ENCODE measurements at places on chromosomes 13 and 19. TPM values are rescaled to one million over a fixed set of nuclear protein-coding genes. Genes with fewer than 3 reads are reported as not detected.

- no peak for DNase-seq
- peak overlapping the region; percentile 74 for H3K4me3 ChIP-seq
- peak overlapping the region; percentile 91 for H3K27ac ChIP-seq
- H3K4me1 ChIP-seq: peaks cover 24% of the 10 kb centered on the region
- no peaks in the 10 kb centered on the region for H3K27me3 ChIP-seq
- H3K36me3 ChIP-seq: peaks cover 37% of the 10 kb centered on the region
Measured at GRCh38 chr19:43595605-43595998, 332 bp downstream of the IRGQ start.

GRCh38 chr13:77325371-77325980 lies 1.4 kb downstream of the MYCBP2 start:
- H3K36me3 ChIP-seq: no peaks in the 10 kb centered on the region
- no peaks in the 10 kb centered on the region for H3K27me3 ChIP-seq
- H3K4me3 ChIP-seq: peak overlapping the region; percentile 86
- H3K27ac ChIP-seq: no peak overlapping the region

- peaks cover 4% of the 10 kb centered on the region for H3K27me3 ChIP-seq
- H3K36me3 ChIP-seq: no peaks in the 10 kb centered on the region
- H3K4me1 ChIP-seq: peaks cover 15% of the 10 kb centered on the region
- H3K27ac ChIP-seq: no peak overlapping the region
- H3K4me3 ChIP-seq: no peak overlapping the region
Measured at GRCh38 chr13:109870696-109871370, 84.5 kb upstream of the IRS2 start.

Gene TMIGD2
- polyA plus RNA-seq: 3.5 TPM

Gene KLHL1
- polyA plus RNA-seq: 0.57 TPM

DNA sequence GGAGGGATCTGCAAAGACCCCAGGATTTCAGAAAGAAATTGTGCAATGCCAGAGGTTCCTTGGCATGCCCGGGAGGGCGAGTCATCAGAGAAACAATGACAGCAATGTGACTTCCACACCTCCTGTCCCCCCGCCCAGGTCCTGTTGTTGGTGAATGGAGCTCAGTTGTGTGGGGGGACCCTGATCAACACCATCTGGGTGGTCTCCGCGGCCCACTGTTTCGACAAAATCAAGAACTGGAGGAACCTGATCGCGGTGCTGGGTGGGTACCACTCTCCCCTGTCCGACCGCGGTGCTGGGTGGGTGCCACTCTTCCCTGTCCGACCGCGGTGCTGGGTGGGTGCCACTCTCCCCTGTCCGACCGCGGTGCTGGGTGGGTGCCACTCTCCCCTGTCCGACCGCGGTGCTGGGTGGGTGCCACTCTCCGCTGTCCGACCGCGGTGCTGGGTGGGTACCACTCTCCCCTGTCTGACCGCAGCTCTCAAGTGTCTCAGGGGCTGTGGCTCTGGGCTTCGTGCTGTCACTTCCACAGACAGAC lies 5.2 kb upstream of the F10 start:
- H3K4me1 ChIP-seq: peaks cover 8% of the 10 kb centered on the region
- DNase-seq: no peak
- no peak overlapping the region for H3K4me3 ChIP-seq
- no peaks in the 10 kb centered on the region for H3K27me3 ChIP-seq

GRCh38 chr13:49853535-49853934 lies 61.1 kb upstream of the KPNA3 start:
- no peaks in the 10 kb centered on the region for H3K4me1 ChIP-seq
- no peaks in the 10 kb centered on the region for H3K27me3 ChIP-seq

Gene SHISA2
- 5.0 TPM for polyA plus RNA-seq

DNA sequence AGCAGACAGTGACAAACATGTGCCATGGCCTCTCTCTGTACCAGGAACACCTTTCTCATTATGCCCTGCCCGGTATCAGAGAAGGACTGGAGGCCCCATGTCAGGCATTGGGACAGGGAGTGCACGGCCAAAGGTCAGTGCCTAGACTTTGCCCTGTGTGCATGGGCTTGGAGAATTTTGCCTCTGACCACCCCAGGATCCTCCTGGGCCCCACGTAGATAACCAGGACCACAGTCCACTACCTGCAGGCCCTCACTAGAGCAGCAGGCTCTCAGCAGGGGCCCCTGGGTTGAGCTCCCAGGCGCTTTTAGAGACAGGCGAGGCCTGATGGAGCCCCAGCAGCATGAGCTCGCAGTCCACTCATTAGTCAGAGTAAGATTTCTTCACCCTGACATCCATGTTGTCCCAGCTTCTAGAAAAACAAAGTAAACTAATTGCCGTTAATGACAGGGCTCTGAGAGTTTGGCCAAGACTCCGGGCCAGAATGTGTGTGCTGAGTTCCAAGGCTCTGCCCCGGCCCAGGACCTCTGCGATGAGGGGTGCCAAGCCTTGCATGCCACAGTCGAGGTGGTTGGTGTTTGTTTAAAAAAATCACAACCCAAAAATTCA lies 42.7 kb downstream of the CAPN12 start:
- no peaks in the 10 kb centered on the region for H3K27me3 ChIP-seq
- peak overlapping the region; percentile 99 for H3K27ac ChIP-seq
- H3K4me1 ChIP-seq: peaks cover 91% of the 10 kb centered on the region
- DNase-seq: peak; percentile 99
- no peak overlapping the region for H3K4me3 ChIP-seq
- peaks cover 95% of the 10 kb centered on the region for H3K36me3 ChIP-seq

- peaks cover 15% of the 10 kb centered on the region for H3K4me1 ChIP-seq
- no peak overlapping the region for H3K4me3 ChIP-seq
- no peak for DNase-seq
Measured at GRCh38 chr19:49524812-49525455, 2.9 kb upstream of the RCN3 start.

DNA sequence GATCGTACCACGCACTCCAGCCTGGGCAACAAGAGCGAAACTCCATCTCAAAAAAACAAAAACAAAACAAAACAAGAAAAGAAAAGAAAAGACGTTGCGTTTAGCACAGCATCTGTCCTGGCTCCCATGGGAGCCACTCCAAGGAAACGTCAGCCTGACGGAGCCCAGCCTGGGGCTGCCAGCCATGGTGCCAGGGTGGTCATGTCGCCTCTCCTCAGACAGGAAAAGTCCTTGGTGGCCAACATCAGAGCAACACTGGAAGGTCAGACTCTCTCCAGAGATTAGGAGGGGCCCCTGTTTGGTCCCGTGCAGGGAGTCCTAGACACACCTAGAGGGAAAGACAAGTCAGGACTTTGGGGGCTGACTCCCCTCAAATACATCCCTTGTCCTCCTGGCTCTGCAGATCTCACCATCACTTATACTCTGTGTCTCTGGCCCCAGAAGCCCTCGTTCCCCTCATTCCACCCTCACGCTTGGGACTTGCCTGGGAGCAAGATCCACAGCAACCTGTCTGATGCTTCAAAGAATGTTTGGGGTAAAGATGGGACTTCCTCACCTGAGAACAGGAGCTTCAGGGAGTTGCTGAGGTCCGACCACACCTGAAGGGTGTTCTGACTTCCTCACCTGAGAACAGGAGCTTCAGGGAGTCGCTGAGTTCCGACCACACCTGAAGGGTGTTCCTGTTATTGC lies 9.3 kb downstream of the LILRA4 start:
- no peak overlapping the region for H3K27ac ChIP-seq
- no peaks in the 10 kb centered on the region for H3K4me1 ChIP-seq
- H3K27me3 ChIP-seq: no peaks in the 10 kb centered on the region

Gene GARIN5A
- 2.7 TPM for polyA plus RNA-seq

- H3K27ac ChIP-seq: no peak overlapping the region
- DNase-seq: no peak
- no peak overlapping the region for H3K4me3 ChIP-seq
- peaks cover 15% of the 10 kb centered on the region for H3K4me1 ChIP-seq
- H3K27me3 ChIP-seq: no peaks in the 10 kb centered on the region
- H3K36me3 ChIP-seq: peaks cover 11% of the 10 kb centered on the region
Measured at GRCh38 chr19:38616265-38616664, 1.5 kb downstream of the MAP4K1 start.

Gene SULT2B1
- polyA plus RNA-seq: 1.0 TPM

Gene PLK5
- polyA plus RNA-seq: 0.09 TPM

Gene ATP8A2
- polyA plus RNA-seq: 2.3 TPM

Gene MARK4
- 17.6 TPM for polyA plus RNA-seq

GRCh38 chr13:101049166-101049850 lies 367.0 kb downstream of the NALCN start:
- no peak for DNase-seq
- H3K27ac ChIP-seq: no peak overlapping the region
- no peaks in the 10 kb centered on the region for H3K36me3 ChIP-seq
- no peak overlapping the region for H3K4me3 ChIP-seq
- no peaks in the 10 kb centered on the region for H3K27me3 ChIP-seq
- H3K4me1 ChIP-seq: no peaks in the 10 kb centered on the region

- H3K4me1 ChIP-seq: no peaks in the 10 kb centered on the region
- H3K27me3 ChIP-seq: no peaks in the 10 kb centered on the region
- DNase-seq: no peak
Measured at GRCh38 chr13:65633806-65634205, 1596.3 kb downstream of the PCDH9 start.

DNA sequence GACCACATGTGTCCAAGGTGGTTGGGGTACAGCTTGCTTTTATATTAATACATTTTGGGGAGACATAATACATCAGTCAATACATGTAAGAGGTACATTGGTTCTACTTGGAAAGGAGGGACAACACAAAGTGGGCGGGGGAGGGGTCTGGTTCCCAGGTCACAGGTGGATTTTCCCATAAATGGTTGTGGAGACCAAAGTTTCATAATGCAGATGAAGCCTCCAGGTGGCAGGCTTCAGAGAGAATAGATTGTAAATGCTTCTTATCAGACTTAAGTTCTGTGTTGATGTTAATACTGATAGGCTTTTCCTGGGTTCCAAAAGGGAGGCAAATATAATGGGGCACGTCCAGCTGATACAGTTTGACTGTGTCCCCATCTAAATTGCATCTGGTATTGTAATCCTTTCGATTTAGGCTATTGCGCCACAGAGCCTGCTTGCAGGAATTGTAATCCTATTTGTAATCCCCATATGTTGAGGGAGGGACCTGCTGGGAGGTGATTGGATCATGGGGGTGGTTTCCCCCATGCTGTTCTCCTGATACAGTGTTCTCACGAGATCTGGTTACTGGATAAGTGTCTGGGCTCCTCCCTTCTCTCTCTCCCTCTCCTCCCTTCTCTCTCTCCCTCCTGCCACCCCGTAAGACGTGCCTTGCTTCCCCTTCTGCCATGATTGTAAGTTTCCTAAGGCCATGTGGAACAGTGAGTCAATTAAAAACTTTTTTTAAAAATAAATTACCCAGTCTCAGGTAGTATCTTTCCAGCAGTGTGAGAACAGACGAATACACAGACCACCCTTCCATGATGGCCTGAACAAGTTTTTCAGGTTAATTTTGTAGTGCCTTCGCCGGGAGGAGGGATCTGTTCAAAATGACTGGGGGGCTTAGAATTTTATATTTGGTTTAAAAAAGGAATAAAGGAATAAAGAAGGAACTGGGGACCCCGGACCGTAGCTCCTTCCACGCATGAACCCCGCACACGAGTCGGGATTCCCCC lies 44.9 kb downstream of the ZNF823 start:
- H3K4me3 ChIP-seq: peak overlapping the region; percentile 82
- no peaks in the 10 kb centered on the region for H3K36me3 ChIP-seq
- peaks cover 8% of the 10 kb centered on the region for H3K4me1 ChIP-seq

- no peaks in the 10 kb centered on the region for H3K36me3 ChIP-seq
- H3K27ac ChIP-seq: no peak overlapping the region
- H3K4me1 ChIP-seq: peaks cover 8% of the 10 kb centered on the region
- no peak overlapping the region for H3K4me3 ChIP-seq
- H3K27me3 ChIP-seq: no peaks in the 10 kb centered on the region
Measured at GRCh38 chr13:21889651-21890050, 218.8 kb downstream of the FGF9 start.

DNA sequence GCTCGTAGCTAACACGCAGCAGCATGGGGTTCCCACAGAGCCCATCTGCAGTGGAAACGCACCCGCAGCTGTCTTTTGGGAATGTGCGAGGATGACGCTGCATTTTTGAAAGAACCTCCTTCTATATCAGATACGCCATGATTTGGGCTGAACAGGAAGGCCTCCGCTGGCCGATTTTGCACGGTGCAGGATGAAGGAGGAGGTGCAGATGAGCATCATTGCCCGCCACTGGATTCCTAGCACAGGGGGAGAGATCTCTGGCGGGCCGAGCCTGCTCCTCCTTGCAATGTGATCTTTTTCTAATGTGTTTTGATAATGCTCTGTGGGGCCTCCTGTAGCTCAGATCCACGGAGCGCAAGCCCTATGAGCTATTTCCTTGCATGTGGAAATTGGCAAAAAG lies 55.5 kb downstream of the EFNB2 start:
- no peak overlapping the region for H3K4me3 ChIP-seq
- no peak overlapping the region for H3K27ac ChIP-seq
- H3K36me3 ChIP-seq: no peaks in the 10 kb centered on the region
- no peaks in the 10 kb centered on the region for H3K27me3 ChIP-seq
- peaks cover 15% of the 10 kb centered on the region for H3K4me1 ChIP-seq

DNA sequence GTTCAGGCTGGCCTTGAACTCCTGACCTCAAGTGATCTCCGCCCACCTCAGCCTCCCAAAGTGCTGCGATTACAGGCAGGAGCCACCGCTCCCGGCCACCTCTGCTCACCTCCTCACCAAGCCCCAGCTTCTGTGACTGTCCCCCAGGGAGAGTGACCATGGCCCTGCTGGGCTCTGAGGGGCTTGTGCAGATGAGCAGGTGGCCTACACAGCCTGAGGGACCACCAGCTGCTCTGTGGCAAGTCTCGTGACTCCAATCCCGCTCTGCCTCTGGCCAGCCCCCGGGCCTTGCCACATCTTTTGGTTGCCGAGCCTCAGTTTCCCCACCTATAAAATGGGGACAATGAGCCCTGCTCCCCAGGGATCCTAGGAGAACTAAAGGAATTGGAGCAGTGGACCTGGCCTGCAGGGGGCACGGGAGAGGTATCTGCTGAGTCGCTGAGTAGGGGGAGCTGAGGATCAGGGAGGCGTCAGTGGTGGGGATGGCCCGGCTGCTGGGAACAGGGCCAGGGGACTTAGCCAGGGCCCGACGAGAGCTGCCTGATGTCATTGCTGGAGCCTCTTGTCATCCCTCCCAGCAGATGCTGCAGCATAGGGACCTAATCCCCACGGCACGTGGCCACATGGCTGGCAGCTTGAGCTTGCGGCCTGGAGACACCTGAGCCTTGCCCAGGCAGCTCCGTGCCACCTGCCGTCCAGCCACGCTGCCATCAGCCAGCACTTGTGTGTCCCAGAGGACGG lies 74.7 kb downstream of the GADD45B start:
- no peaks in the 10 kb centered on the region for H3K36me3 ChIP-seq
- peaks cover 4% of the 10 kb centered on the region for H3K4me1 ChIP-seq
- H3K27me3 ChIP-seq: no peaks in the 10 kb centered on the region
- no peak for DNase-seq

Gene KLK15
- polyA plus RNA-seq: 0.10 TPM

Gene CYP4F12
- polyA plus RNA-seq: 102 TPM

Gene RDH8
- not detected for polyA plus RNA-seq

Gene RELB
- polyA plus RNA-seq: 8.4 TPM

Data from large intestine (tissue), 12 donors.